ENCODE measurements at places on chromosomes 13 and 19.

- DNase-seq: no peak
These were observed 65.2 kb downstream of the TEX26 start for GRCh38 chr13:30997697-30998096.

- DNase-seq: peak; percentile 41
These were observed 14.6 kb downstream of the RAB3D start for GRCh38 chr19:11324748-11325389.

DNA sequence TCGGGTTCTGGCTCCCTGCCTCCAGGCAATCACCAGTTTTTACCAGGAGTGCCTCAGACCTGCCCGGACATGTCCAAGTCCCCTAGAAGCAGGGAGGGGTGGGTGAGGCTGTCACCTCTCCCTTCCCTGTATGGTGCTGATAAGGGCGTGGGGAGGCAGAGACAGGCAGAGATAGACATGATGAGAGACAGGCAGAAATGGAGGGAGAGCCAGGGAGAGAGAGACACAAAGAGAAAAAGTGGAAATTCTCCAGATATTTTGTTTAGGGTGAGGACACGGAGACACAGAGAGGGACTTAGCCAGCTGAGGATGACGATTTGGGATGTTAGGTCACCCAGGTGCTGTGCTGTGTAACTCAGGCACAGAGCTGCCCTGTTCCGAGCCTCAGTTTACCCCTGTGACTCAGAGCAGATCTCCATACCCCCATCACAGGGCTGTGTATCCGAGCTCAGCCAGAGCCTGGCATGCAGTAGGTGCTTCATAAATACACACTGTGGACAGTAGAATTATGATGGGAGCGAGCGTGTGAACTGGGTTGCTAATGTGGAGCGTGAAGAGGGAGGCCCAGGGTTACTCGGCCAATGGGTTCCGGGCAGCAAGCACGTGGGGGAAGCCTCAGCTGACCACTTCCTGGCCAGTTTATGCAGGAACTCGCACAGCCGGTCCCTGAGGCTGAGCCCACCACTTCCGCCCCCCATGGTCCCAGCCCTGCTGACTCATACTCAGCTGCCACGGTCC is 11.9 kb upstream of the GDF15 start:
- peak; percentile 24 for DNase-seq

- peak; percentile 8 for DNase-seq
These were observed 491.2 kb downstream of the COG6 start for GRCh38 chr13:40146611-40147117.

DNA sequence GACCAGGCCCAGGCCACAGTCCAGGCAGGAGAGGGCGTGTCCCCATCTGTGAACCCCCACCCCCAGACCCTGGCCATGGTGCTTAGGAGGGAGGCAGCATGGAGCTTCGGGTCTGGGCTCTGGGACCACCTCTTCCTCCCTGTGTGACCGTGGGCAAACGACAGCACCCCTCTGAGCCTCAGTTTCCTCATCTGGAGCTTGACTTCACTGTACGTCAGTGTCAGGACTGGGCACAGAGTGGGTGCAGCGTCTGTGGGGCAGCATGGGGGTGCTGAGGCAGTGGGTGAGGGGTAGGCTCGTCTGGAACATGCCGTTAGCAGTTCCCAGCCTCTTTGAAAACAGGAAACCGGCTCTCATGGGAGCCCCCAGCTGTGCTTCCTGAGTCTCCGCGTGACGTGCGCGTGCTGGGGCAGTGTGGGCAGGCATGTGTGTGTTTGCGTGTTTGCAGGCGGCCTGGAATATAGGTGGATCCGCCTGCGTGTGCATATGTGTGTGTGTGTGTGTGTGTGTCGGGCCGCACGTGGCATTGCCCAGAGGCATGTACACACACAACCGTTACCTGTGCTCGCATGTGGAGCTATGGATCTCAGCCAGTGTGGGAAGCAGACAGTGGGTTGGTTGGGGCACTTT is 15.8 kb downstream of the ARRDC2 start:
- no peak for DNase-seq

- no peak for DNase-seq
These were observed at the start of gene FCHO1 for GRCh38 chr19:17751103-17751911. FCHO1 (plus strand) TSS chr19:17751477; CDS start chr19:17755165, 3,688 bp downstream.

DNA sequence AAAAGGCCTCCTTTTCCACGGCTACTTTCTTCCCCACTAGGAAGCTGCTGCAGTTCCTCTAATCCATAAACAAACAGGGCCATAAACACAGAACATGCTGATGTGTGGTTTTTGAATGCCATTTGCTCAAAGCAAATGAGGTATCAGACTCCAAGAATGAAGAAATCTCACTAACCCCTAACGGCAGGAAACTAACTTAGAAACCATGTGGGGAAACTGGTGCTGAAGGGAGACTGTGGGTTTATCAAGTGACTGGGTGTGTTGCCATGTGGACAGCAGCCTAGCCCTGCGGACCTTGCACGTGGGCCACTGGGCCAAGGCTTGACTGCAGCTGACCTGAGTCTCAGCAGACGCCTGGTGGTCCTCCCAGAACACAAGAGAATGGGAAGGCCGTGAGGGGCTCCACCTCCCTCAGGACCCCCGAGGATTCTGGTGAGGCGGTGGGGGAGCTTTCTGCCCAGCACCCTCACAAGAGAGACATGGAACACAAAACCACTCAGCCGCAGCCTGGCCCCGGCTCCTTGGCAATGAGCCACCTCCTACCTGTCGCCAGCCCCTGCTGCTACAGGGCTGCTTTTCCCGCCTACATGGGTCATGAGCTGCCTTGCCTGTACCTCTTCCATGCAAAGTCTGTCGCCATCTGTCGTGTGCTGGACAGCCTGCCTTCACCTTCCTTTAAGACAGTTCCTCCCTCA is 10.6 kb downstream of the SLC15A1 start:
- DNase-seq: no peak

GRCh38 chr19:47623921-47624391 is 15.0 kb downstream of the BICRA start:
- no peak for DNase-seq

GRCh38 chr19:10291554-10292205 is 1.9 kb downstream of the ICAM5 start:
- no peak for DNase-seq

DNA sequence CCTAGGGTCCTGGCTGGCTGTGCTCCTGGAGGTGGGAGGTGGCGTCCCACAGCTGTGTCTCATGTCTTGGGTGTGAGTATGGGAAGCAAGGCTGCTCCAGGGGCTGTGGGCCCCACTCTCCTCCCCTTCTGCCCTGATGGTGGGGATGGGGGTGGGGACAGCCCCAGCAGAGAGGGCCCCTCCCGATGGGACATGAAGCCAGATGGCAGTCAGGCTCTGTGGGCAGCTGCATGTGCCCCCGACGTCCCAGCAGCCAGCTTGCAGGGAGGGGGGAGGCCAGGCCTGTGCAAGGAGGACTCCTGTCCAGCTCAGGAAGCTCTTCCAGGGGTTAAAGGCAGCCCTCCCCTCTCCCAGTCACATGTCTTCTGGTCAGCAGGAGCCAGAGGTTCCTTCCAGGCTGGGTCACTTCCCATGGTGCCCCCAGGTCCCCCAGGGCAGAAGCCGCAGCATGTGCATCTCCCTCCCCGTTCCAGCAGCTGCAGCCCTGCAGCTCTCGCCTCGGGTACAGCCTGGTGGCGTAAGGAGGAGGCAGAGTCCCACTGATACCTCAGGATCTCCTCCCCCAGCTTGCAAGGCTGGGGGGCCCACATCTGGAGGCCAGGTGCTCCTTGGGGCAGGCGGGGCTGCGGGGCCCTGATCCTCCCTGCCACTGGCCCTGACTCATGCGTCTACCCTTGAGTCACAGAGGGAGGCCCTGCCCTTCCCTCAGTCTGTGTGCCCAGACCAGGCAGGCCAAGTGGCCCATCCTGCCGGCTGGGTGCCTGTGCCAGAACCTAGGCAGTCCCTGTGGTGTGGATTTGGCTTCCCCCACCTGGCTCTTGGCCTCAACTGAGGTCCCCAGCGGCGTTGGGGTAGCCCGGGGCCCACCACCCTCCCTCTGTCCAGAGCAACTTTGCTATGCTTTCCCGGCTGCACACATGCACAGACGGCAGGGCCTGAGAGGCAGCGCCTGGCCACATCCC is 13.0 kb downstream of the YIPF2 start:
- no peak for DNase-seq

GRCh38 chr19:18541258-18541991 is 1.9 kb downstream of the FKBP8 start:
- no peak for DNase-seq

DNA sequence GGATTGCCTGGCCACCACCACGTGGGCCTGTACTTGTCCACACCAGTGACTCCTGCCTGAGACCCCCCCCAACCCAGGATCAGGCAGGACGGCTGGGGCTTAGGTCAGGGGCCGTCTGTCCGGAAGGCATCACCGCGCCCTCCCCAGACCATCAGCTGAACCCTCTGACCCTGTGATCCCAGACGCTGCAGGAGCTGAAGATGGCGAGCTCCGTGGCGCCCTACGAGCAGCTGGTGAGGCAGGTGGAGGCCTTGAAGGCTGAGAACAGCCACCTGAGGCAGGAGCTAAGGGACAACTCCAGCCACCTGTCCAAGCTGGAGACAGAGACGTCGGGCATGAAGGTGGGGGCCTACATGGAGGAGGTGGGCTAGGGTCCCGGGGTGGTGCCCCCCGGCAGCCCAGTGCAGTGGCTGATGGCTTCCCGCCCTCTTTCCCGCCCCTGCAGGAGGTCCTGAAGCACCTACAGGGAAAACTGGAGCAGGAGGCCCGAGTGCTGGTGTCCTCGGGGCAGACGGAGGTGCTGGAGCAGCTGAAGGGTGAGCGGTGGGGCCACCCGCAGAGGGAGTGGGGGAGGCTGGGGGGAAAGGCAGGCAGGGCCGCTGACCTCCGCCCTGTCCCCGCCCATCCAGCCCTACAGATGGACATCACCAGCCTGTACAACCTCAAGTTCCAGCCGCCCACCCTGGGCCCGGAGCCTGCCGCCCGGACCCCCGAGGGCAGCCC is 3.0 kb downstream of the APC2 start:
- no peak for DNase-seq

DNA sequence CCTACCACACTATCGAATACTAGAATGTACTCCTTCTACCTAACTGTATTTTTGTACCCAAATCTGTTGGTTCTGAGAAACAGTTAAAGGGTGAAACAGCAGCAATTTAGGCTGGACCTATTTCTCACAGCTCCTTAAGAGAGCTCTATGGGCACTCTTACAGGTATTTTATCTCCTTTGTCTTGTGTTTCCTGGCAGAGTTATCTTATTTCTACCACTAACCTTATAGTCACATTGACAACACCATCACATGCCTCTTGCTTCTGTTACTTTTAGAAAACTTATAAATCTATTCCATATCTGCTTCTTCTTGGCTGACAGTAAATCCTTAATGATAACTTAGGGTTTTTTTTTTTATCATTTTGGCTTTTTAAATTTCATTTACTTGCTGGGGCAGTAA is 130.7 kb downstream of the MYO16 start:
- no peak for DNase-seq

- no peak for DNase-seq
These were observed 15.9 kb downstream of the OPA3 start for GRCh38 chr19:45568732-45569131.

- DNase-seq: no peak
These were observed 7.8 kb downstream of the NCLN start for GRCh38 chr19:3193256-3194105.

GRCh38 chr19:31113293-31113692 is 235.9 kb downstream of the TSHZ3 start:
- no peak for DNase-seq

DNA sequence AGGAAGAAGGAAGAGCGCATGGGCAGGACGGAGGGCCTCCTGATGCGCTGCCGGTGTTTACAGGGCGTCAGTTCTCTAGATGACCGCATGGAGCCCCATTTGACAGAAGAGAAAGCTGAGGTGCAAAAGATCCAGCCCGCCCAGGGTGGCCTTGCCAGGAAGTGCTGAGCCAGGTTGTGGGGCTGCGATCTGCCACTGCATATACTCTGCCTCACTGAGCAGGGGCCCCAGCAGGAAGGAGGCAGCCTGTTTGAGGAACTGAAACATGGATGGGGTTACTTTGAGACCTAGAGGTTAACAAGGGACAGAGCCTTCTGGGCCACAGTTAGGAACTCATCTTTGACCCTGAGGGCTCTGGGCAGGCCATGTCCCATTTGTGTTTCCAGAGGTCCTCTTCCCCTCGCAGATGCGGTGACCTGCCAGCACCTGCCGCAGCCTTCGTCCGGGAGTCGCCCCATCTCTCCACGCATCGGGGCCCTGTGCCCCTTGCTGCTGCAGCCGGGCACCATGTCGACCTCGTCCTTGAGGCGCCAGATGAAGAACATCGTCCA is 3.2 kb downstream of the EPN1 start:
- DNase-seq: no peak

GRCh38 chr19:10981252-10981895 is 20.5 kb downstream of the SMARCA4 start:
- DNase-seq: no peak

DNA sequence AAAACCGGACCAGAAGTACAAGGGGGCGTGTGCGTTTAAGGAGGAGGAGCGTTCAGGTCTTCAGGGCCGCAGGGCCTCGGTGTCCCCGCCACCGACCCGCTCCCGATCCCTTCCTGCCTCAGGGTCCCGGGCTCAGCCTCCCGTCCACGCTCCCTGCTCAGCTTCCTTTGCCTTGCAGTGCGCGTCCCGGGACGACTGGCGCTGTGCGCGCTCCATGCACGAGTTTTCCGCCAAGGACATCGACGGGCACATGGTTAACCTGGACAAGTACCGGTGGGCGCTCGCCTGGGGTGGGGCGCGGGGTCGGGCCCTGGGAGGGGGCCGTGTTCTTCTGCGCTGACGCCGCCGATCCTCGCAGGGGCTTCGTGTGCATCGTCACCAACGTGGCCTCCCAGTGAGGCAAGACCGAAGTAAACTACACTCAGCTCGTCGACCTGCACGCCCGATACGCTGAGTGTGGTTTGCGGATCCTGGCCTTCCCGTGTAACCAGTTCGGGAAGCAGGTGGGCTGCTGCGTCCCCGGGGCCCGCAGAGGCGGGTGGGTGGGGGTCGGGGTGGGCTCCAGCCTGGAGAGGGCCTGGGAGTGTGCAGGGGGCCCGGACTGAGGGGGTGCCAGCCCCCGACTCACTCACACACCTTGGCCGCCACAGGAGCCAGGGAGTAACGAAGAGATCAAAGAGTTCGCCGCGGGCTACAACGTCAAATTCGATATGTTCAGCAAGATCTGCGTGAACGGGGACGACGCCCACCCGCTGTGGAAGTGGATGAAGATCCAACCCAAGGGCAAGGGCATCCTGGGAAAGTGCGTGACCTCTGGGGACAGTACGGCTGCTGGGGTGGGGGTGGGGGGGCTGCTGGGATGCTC is 1.4 kb downstream of the GPX4 start:
- peak; percentile 46 for DNase-seq

- no peak for DNase-seq
These were observed 97.0 kb upstream of the MBNL2 start for GRCh38 chr13:97124915-97125809.

DNA sequence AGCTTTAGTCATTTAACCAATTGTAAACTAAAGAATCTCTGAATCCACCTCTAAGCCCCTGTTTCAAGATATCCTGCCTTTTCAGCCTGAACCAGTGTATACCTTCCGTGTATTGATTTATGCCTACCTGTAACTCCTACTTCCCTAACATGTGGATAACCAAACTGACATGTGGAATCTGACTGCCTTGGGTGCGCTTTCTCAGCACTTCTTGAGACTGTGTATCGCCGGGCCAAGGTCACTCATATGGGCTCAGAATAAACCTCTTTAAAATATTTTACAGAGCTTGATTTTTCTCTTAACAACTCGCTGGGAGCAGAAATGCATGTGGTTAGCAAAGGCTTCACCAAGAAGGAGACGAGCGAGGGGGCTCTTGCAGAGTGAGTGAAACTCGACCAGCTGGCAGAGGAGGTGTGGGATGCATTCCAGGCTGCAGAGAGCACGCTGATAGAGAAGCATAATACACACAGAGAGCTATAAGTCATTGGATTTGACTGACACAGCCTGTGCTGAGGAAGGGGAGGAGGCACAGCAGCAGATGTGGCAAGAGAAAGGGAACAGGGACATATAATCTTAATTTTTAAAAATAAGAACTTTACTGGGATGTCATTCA is 268.2 kb upstream of the MAB21L1 start:
- DNase-seq: peak; percentile 33

Measured in cerebellum (tissue), 4 donors.